Stimulated activated CD4-positive, alpha-beta T cell treated with anti-CD3 and anti-CD28 coated beads, Interleukin-2, amount 100 ng/mL, for 48 hours (primary cell): ENCODE measurements at places on chromosomes 6 and 20.

DNA sequence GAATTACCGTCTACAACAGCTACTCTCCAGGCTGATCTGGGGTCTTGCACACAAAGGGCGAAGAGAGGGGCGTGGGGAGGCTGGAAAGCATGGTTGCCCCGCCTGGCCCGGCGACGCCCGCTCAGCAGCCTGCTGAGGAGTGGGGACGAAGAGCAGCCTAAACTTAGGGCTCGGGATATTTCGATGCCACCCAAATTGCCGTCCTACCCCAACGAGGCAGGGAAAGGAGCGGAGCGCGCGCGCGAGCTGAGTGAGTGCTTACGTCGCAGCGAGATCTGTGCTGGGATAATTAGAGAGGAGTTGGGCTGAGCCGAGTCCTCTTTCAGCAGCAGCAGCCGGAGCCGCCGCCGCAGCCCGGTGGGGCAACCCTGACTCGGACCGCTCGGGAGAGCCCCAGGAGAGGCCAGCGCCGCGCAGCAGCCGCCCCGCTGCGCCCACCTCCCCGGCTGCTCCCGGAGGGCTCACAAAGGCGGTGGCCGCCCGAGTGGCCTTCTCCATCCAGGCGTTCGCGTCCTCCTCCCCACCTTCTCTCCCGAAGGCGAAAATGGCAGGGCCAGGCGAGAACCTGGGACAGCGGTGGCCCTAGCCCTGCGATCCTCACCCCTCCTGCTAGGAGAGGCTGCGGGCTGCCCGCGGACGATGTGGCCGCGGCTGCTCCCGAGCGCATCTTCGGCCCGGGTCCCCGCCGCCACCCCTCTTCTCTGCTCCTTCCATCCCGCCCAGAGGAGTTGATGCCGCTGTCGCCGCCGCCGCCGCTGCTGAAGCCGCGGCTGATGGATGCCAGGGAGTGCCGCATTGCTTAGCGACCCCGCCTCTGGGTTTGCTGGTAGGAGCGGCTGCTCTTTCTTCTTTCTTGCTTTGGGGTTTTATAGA is at the start of gene CLVS2:
Gene CLVS2 (plus strand): TSS at position 315 of the 873 bp plus-strand sequence. CDS start 1,543 bp downstream, outside the sequence.
- DNase-seq: no peak

DNA sequence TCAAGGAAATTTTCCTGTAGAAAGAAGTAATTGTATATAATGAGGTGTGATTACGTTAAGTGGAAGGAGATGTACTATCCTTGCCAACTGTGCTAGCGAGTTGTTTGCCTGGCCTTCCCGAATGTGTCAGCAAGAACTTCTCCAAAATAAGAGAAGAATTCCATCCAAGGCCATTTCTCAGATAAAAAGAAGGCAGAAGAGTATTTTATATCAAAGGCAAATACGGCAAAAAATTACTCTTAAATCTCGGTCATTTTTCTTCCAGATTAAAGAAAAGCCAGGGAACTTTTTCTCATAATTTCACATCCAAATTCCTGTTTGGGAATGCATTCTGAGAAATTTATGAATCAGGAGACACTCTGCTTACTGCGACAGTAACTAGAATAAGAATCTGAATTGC is 290.6 kb downstream of the CBLN4 start:
- no peak for DNase-seq

DNA sequence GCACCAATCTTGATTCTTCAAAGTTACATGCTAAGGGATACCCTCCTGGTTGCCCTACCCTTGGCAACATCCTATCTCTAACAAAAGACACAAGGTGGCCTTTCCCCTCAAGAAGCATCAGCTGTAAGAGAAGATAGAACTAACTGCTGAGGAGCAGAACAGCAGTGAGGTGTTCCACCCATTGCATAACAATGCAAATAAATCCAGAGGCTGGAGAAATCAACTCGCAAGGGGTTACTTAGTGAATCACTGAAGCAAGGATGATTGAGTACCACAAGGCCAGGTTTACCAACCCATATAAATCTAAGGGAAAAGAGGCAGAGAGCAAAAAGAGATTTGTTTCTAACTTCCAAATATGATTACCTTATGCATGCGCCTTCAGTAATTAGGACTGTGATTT is 36.7 kb downstream of the F13A1 start:
- DNase-seq: no peak

DNA sequence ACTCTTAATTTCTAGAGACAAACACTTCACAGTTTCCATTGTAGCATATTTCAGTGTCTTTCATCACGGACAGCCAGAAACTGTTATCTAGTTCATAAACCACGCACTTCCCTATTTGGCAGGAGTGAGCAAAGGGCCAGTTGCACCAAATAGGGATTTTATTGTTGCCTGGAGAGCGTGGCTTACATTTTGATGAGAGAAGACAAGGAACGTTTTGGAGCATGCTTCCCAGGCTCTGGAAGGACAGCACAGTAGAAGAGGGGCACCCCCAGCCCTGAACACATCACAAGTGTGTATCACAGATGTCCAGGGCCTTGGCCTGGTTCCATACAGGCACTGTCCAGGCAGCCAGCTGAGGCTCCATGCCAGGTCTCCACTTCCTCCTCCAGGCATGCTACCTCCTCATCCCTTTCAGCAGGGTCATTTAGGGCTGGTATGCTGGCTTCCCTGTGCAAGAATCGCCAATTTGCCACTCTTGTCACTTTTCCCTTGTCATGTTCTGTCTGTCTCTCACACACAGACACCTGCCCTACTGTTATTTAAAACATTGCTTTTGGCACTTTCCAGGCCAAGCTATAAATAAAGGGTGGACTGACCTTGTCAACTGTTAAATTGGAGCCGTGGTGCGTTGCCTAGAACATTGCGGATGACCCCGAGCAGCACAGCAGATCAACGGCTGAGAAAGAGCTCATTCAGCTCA is 235.0 kb upstream of the GMDS start:
- no peak for DNase-seq

DNA sequence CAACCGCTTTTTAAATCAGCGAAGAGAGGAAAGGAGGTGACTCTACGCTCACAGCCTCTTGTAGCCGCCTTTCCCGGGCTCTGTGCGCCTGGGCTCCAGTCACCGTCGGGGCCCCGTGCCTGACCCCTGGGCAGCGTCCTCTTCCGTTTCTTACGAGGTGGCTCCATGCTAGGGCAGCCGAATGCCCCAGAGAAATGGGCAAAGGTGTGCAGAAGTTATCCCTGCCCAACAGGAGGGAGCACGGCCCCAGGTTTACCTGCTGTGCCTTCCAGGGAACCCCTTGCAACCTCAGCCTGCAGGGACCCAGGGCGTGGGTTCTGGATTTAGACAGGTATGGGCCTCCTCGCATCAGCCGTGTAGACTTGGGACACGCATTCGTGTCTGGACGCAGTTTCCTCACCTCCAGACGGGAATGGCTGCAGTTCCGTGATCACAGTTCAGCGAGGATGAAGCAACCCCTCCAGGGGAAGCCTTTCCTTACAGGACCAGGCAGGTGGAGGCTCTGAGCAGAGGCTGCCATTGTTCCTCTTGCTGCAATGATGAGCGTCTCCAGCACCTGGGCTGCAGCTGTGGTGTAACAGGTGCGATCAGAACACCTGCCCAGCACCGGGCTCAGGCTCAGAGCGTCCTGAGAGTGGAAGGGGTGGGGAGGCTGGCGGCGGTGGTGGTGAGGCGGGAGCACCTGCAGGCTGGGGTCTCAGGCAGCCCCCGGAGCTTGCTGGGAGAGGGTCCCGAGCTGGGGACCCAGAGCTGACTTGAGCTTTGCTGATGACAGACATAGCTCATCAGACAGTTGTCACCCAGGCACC is 81.3 kb upstream of the BHLHE23 start:
- no peak for DNase-seq

DNA sequence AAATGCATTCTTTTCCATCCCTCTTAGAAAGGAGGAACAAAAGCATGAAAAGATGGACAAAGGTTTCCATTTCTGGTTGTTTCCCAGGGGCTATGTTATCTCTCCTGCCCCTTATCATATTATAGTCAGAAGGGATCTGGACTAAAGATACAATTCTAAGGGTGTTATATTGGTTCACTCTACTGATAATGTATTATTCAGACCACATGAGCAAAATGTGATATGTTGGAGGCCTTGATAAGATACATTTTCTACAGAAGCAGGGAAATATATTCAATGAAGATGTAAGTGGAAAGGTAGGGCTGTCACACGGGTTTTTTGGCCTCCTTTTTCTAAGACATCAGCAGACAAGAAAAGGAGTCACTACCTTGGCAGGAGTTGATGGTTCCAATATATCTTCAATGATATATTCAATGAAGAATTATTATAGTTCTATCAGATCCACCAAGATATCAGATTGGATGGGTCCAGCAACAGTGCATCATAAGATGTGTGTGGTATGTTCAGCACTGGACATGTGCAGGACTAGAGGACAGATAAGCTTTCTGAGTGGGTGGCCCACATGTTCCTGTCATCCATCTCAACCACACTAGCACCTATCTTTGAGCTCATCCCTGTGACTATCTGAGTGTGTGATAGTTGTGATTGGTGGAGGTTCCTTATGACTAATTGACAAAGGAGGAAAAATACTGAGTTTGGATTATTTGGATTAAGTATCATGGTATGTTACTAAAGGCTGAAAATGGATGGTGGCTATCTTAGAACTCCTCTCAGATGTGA is 5.7 kb upstream of the ZKSCAN3 start:
- DNase-seq: no peak

DNA sequence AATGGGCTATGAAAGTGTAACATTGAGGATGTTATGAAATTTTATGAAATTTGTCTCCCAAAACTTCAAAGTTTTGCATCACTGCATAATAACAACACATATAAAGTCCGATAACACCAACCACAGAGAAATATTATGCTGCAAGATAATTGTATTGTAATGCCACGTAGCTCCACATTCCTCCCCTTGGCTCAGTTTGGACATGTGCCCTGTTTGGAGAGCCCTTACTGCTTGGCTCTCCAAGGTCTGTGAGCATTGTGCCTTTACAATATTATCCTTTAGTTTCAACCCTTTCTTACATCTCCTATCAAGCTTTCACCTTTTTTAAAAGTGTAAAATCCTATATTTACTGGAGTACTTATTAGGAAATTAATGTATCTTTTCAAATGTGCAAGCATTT is 10.8 kb downstream of the HBS1L start:
- no peak for DNase-seq

DNA sequence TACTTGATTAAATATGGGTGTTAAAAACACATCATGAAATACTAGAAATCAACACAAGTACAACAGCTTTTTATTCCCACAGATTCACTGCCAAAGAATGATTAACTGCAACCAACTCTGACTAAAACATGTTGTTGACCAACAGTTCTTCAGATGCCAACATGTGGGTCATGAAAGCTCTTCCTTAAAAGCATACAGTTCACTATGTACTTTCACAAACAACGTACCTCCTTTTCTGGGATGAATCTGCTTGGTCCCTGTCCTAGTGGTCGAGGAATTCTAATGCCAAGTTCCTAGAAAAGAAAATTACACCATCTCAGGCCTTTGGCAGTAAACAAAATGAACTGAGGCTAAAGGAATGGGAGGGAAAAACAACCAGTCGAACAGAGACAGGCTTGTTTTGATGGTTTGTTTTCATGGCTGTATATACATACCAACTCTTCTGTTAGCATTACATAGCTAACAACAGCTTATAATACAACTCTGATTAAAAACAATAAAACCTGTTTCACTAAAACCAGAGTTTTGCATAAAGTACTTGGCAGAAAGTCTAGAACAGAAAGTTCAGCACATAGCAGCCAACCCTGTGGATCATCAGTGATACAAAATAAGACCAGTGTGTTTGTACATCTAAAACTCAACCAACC is 92.5 kb downstream of the SESN1 start:
- no peak for DNase-seq

GRCh38 chr6:156282087-156282486 is 495.1 kb upstream of the ARID1B start:
- DNase-seq: no peak

DNA sequence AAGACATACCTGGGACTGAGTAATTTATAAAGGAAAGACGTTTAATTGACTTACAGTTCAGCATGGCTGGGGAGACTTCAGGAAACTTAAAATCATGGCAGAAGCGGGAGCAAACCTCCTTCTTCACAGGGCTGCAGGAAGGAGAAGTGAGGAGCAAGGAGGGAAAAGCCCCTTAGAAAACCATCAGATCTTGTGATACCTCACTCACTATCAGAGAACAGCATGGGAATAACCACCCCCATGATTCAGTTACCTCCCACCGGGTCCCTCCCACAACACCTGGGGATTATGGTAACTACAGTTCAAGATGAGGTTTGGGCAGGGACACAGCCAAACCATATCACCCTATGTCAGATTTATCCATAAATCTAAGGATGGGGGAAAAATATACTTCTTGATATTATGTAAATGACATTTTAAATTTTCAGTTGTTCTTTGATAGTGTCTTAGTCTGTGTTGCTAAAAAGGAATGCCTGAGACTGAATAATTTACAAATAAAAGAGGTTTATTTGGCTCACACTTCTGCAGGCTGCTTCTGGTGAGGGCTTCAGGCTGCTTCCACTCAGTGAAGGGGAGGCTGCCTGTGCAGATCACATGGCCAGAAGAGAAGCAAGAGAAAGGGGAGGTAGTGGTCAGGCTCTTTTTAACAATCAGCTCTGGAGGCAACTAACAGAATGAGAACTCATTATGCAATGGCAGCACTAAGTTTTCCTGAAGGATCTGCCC is 1.2 kb upstream of the MCM9 start:
- DNase-seq: no peak

DNA sequence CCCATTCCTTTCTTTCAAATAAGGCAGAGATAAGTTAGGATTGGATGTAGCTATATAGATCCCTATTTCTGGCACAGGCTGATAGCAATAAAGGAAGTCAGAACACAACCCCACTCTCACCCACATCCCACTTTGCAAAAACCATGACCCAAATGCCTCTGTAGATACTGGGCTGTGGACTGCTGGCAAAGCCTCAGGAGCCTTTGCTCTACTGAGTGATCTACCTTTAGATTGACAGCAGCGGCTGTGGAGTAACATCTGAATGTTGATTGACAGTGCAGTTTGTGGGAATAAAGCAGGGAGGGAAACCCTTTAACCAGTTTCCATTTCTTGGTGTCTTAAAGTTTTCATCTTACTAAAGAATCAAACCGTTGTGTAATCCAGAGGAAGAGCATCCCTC is 6.7 kb upstream of the TMEM30A start:
- DNase-seq: no peak

DNA sequence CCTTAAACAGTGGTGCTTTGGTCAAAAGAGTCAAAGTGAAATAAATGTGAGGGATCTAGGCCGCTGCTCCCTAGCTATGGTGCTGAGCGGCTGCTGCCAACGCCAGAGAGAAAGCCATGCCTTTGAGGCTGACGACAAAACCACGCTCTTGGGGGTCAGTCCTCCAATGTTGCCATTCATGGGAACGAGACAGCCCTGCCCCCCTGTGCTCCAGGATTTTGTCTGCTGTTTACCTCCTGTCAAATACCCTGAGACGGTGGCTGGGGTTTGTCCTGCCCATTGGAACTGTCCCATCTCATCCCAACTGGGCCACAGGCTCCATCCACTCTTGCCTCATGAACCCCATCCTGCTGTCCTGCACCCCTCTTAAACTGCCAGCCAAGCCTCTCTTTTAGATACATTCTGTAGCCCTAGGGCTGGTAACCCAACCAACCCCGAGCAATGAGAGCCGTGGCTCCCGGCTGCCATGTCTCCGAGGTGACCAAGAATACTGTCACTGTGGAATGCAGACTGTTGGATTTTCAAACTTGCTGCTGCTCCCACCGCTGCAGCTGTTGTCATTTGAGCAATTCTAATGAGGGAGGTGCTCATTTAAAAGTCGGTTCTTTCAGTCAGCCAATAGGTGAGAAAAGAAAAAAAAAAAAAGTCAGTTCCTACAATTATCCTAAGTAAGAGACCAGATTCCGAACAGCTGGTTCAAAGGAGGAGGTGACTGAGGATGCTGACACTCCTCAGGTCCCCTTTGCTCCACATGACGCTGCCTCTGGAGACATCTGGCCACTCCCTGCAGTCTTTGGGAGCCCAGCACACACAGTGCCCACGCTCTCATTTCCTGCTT is 73.1 kb upstream of the QKI start:
- DNase-seq: no peak

- DNase-seq: no peak
These were observed 614.5 kb upstream of the FLRT3 start for GRCh38 chr20:14951707-14952418.
